Progenitor cell of endocrine pancreas (in vitro differentiated cells): ENCODE measurements at places on chromosomes 7 and 10. TPM values are rescaled to one million over a fixed set of nuclear protein-coding genes. Genes with fewer than 3 reads are reported as not detected.

The SCIN gene
- 0.10 and 0.47 TPM in 2 replicates for total RNA-seq

The IL6 gene
- total RNA-seq, result not detected in 2 replicates

The NKX2-3 gene
- not detected in 2 replicates for total RNA-seq

The NUTM2B gene
- 1.4 and 1.9 TPM in 2 replicates for total RNA-seq

The PKD2L1 gene
- 0.38 TPM in 1 of 2 replicates, not detected in the other for total RNA-seq

The MYL10 gene
- total RNA-seq, result not detected in 2 replicates

The FAM237B gene
- total RNA-seq, result not detected in 2 replicates

The TAS2R41 gene
- total RNA-seq, result not detected in 2 replicates

The TPST1 gene
- 29.6 and 30.5 TPM in 2 replicates for total RNA-seq

The C7orf57 gene
- total RNA-seq, result not detected in 2 replicates

The PDE6C gene
- not detected in 2 replicates for total RNA-seq

The JAKMIP3 gene
- total RNA-seq, result 0.17 and 0.27 TPM in 2 replicates

The TECTB gene
- total RNA-seq, result not detected in 2 replicates

The IFIT2 gene
- not detected in 2 replicates for total RNA-seq

The GNAT3 gene
- not detected in 2 replicates for total RNA-seq
